ENCODE measurements at places on chromosomes 12 and 14.

DNA sequence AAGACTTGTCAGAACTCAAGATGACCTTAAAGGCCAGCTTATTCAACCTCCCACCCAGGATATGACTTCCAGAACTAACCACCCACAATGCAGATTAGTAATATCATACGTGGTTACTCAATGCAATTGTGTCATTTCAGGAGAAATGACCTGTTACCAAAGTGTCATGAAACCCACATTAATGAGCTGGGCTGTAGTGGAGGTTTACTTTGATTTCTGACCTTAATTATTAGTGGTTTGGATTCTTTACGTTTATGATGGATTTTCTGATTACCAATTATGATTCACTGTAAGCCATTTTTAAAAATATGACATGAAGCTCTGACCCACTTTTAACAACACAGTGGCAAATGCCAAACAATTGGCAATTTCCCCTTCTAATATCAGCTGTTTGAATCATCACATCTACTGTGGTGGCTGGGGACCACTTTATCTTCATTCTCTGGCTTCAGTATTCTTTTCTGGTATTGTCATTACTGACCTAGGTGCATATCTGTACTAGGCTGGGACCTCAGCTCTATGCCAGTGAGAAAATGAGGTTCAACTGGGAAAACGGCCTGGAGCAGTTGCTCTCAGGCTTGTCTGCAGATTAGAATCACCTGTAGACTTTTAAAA lies 223.3 kb downstream of the RGS6 start:
- no peak for DNase-seq

GRCh38 chr14:75491376-75491978 lies 30.8 kb upstream of the BATF start:
- DNase-seq = no peak

GRCh38 chr14:61593330-61593729 lies 102.0 kb upstream of the HIF1A start:
- no peak for DNase-seq

GRCh38 chr14:94388027-94388383 lies 397 bp downstream of the SERPINA1 start:
- no peak for DNase-seq

- DNase-seq = no peak
Measured at GRCh38 chr14:104025534-104025933, 60.0 kb upstream of the ASPG start.

- no peak for DNase-seq
Measured at GRCh38 chr12:100508751-100509150, 35.1 kb downstream of the NR1H4 start.

DNA sequence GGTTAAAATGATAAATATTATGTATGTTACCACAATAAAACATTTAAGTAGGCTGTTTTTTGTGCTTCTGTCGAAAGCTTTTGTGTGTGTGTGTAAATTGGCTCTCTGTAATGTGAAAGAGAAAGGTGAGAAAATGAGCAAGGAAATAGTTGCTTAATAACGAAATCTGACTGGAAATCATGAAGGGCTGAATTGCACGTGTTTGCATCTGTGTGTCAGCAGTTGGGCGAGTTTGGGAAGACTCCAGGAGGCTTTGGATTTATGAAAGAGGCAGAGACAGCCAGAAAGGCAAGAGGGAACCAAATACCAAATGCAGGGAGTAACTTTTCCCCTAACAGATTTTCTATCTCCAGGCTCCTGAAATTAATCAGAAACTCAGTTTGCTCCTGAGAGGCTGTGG lies 47.2 kb upstream of the PLEKHG3 start:
- DNase-seq = peak; percentile 85

DNA sequence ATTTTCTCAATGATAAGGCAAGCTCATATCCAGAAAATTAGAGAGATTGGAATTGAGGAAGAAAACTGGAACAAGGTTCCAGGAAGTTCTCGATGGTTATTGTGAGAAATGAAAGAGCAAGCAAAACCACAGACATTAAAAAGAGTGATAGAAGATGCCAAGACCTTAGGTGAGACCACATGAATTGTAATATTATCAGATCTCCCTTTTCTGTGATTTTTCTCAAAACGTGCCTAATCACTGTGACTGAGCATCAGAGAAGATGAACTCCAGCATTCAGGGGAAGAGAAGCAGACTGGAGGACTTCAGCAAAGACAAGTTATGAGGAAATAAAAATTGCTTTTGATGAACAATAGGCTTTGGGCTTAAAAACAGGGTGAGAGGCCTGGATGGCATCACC lies 278.8 kb downstream of the SOX5 start:
- no peak for DNase-seq

DNA sequence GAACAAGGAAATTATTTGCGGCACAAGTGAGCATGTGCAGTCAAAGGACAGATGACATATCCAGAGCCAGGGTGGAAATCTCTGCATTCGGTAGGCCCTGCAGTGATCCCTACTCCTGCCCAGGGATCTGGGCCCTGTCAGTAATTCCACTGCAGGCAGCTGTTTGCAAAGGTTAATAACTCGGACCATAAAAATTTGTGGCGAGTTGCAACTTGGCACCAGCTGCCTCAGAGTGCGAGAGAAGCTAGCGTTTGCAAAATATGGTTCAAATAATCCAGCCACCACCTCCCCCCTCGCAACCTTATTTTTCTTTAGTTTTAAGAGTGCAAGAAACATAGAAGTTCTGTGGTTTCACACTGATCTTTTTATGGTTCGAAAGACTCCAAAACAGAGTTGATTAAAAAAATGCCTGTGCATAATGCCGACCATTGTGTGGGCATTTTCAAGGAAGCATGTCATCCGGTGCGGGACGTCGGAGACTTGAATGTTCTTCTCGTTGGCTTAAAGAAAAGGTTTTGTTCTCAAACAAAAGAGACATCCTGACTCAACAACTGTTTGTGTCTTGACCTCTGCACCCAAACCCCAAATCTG lies 224.5 kb downstream of the BCL11B start:
- DNase-seq = no peak

GRCh38 chr14:68244262-68244980 lies 424.8 kb downstream of the RAD51B start:
- peak; percentile 41 for DNase-seq

DNA sequence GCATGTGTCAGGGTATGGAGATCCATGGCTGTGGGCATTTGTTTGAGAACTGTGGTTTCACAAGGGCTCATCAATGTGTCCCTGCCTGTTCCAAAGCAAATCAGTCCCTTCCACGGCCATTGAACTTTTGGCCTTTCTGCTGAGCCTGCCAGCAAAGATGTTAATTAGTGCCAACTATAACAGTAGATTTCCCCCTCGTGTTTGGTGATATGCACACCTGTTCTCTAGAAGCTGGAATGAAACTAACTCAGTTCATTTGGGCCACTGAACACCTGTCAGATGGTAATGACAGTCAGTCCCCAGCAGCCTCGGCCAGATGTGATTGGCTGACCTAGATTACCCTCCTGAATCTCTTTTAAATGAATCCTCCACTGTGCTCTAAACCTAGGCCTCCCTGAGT lies 43.2 kb downstream of the IRAK3 start:
- DNase-seq = no peak

GRCh38 chr14:69968132-69968531 lies 88.9 kb downstream of the SMOC1 start:
- no peak for DNase-seq

DNA sequence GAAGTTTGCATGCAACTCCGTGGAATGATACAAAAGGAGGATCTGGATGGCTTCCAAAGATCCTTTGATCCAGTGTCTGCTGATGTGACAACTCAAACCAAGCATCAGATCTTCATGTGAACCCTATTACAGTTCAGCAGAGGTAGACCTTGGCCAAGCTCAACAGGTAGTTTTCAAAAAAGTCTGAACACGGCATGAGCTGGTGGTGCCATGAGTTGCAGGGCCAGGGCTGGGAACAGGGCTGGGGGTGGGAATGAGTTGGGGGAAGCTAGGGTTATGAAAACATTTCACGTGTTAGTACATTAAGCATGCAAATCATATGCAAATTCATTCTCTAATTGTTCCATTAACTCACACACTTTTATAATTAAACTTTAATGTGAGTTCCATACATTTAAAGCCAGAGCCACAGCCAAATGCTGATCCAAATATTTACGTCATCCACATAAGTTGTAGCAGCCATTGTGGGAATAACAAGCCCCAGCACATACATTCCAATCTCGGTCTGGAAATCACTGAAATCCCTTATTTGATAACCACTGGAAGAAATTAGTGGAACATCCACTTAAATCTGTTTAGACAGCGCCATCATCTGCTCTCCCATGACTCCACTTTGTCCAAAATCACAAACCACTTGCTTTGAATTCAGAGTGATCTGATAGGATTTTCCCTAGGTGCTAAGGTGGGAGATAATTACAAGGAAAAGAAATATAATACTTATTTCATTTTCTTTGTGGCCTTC lies 158.5 kb downstream of the APAF1 start:
- no peak for DNase-seq

DNA sequence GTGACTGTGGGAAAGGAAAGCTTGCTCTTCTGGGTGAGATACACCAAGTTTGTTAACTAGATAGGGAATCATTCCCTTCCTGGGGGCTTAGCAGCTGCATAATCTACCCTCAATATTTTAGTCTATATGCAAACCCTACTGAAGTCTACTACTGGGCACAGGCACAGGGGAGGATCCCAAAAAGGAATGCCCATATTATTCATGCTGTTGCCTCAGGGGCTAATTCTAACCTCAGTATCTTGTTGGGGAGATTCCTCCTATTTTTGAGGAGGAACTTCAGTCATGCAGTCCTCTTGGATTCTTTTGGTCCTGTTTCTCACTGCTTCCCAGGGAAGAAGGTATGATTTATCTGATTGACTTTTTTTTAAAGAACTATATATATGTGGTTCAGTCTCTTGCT lies 58.9 kb upstream of the ANKS1B start:
- no peak for DNase-seq

GRCh38 chr12:52630599-52631200 lies 12.3 kb upstream of the KRT73 start:
- peak; percentile 5 for DNase-seq

- DNase-seq = no peak
Measured at GRCh38 chr14:66508547-66508845, 549 bp downstream of the GPHN start.

DNA sequence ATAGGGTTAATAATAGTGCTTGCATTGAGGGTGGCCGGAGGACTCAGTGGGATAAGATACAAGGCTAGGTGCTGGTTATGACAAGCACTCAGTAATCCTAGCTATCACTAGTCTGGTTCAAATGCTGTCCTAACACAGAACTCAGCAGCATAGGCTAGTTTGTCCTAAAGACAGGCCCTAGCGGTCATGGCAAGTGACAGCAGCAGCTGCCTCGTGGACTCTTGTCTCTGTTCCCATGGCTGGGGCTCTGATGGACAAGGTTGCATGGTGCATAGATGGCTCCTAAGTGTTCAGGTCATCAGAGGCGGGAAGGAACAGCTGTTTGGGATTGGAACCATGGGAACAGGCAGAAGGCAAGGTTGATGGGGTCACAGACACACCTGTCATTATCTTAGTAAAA lies 42.4 kb upstream of the IGF1 start:
- no peak for DNase-seq

- DNase-seq = peak; percentile 71
Measured at GRCh38 chr14:63614679-63615363, 26.9 kb downstream of the WDR89 start.

GRCh38 chr12:67331123-67331522 lies 62.0 kb downstream of the CAND1 start:
- DNase-seq = no peak

DNA sequence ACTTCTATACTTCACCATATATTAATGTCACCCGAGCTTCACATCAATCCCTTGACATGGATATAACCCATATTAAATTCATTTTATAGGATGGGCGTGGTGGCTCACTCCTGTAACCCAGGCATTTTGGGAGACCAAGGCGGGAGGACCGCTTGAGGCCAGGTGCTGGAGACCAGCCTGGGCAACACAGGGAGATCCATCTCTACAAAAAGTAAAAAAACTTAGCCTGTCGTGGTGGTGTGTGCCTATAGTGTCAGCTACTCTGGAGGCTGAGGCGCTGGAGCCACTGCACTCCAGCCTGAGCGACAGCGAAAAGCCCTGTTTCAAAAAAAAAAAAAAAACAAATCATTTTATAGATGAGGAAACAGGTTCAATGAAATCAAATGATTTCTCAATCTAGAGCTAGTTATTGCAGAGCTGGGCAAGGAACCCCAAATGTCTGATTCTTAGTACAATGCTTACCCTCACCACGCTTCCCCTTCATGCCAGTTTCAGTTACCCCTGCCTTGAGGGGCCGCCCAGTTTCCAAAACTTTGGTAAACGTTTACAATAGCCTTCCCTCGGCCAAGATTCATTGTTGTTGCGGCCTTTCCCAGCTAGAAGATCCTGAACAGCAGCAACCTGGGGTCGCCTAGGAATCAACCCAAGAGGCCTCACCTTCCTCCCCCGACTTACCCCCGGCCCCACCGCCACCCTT lies 751 bp downstream of the PSMB5 start:
- no peak for DNase-seq

GRCh38 chr12:120979862-120980696 lies 1.7 kb downstream of the HNF1A start:
- DNase-seq = no peak

DNA sequence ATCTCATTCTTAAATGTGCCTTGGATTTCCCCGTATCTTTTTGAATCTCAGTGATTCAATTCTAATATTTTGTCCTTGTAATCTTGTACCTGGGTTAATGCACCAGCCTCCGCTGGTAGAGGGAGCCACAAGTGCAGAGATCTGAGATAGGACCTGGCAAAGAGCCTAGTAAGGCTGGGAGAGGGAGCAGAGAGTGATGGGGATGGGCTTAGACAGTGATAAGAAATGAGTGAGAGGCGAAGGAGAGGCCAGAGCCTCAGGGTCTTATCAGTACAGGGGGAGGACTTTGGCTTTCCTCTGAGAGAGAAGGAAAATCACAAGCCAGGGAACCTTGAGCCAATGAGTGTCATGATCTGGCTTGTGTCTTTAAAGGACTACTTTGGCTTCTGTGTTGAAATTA lies 30.5 kb upstream of the LMNTD1 start:
- DNase-seq = peak; percentile 16

- DNase-seq = no peak
Measured at GRCh38 chr12:104641862-104642261, 185.1 kb downstream of the CHST11 start.

DNA sequence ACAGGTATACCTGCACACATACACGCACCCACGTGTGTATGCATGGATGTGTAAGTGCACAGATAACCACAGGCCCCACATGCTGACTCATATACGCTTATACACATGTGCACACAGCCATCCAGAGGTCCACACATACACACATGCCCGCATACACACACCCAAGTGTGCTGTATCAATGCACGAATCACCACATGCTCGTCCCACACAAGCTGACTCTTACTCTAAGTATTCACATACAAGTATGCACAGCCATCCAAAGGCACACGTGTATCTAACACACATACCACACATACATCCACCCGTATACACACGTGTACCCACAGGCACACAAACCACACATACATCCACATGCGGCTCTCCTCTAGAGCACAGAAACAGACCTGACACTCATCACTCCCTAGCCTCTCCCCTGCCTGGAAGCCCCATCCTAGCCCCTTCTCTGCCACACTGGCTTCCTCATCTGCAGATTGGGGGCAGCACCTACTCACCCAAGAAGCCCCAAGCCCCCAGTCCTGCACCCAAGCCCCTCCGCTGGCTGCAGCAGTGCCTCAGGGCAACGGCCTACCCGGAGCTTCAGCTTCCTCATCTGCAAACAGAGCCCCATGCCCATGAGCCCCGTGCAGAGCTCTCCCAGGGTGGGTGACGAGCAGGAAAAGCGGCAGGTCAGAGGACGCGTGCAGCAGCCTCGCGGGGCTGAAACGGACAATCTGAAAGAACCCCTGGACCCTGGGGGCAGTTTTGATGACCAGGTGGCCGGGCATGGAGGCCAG lies 105.4 kb downstream of the NCOR2 start:
- DNase-seq = peak; percentile 17

GRCh38 chr12:6435961-6436715 lies 8.6 kb upstream of the CD27 start:
- DNase-seq = no peak

- DNase-seq = peak; percentile 73
Measured at GRCh38 chr12:54251667-54252284, 28.1 kb downstream of the CBX5 start.
